NCI-H1092 (cell line): ENCODE measurements at places on chromosomes 4 and X.

GRCh38 chr4:108080747-108081146 is 88.0 kb downstream of the LEF1 start:
- no peak for DNase-seq

DNA sequence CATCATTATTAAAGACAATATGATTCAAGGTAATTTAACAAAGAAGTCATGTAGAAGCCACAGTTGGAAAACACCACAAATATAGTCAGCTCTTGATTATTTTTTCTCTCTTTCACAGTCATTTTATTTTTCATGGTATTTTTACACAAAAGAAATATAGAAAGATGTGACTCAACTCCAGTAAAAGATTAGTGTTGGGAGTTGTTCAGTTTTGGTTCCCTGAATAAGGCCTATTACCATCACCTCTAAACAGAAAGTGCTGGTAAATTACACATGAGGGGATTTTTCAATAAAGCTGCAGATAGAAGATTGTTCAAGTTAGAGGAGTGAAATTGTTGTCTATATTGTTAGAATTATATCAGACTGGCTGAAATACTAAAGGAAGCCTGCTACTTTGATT is 107.0 kb downstream of the DDIT4L start:
- DNase-seq: no peak

- no peak for DNase-seq
Measured at GRCh38 chr4:109156356-109156755, 146.1 kb downstream of the COL25A1 start.

DNA sequence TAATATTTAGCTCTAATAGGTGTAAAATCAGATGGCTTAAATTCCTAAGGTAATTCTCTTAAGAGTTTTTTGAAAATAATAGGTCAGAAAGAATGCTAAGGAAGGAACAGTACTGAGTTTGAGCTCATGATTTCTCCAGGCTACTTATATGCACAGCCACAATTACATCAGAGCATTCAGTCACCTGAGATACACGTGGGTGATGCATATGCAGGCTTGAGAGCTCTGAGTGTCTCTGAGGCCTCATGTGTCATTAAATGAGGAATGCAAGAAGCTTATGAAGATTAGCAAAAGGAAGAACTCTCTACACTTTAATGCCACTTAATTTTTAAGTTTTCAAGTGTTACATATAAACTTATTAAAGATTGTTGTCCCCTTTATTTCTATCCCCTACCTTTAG is 124.0 kb upstream of the STIM2 start:
- DNase-seq: no peak

DNA sequence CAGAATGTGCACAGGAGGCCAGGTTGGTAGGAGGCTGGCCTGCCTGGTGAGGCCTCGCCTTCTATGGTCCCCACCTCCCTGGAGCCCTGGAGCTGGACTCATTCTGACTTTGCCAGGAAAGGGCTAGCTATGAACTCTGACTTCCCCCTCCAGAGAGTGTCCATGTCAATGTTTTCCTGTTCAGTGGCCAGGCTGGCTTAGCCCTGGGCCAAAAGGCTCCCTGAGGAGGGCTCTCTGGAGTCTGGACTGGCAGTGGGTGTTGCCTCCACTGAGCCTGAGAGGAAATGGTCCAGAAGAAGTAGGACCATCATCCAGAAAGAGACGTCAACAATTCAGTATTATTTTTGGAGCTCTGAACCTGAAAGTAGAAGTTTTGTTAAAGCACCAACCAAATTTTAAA is 178.7 kb downstream of the CHIC2 start:
- DNase-seq: no peak

DNA sequence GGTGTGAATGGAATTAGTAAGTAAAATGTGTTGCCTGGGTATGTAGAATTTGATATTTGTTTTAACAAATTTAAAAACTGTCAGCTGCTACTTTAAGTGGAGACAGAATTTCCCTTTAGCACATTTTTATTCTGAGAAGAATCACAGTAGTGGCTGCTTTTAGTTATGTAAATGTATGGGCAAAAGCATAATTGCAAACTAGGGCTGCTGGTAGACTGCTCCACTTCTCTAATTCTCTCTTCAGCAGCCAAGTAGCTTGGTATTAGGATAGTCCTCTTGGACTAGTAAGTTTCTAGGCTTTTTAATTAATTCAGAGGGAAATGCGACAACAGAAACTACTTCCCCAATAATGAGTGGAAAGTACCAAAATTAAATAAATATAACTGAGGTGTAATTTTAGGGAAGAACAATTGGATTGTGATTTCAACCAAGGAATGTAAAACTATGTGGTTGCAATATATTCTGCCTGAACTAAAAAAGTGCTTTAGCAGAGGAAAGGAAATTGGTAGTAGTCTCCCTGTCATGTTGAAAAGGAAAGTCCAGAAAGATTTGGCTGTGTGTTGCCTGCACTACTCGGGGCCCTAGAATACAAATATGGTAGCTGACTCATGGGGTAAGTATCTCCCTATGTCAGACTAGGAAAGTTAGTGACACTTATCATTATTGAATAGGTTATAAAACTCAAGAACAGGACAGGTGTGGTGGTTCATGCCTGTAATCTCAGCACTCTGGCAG is 9.2 kb upstream of the EIF4E start:
- no peak for DNase-seq

- DNase-seq: no peak
Measured at GRCh38 chr4:113888006-113888405, 91.4 kb downstream of the ARSJ start.

DNA sequence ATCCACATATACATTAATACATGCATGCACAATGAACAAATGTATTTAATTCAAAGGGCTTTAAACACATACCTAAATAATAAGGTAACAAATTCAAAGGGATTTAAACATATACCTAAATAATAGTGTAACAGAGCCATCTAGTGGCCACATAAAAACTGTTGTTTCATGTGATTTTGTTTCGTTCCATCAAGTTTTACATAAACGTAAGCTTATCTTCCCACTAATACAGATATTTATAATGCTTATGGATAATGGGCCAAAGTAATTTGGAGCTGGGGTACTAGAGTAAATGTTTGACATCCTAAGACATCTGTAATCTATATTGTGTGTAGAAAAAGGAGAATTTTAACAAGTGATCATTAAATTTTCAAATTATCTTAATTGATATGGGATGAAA is 82.3 kb downstream of the PRSS12 start:
- no peak for DNase-seq

GRCh38 chr4:54066718-54067129 is 2.3 kb upstream of the CHIC2 start:
- DNase-seq: no peak

DNA sequence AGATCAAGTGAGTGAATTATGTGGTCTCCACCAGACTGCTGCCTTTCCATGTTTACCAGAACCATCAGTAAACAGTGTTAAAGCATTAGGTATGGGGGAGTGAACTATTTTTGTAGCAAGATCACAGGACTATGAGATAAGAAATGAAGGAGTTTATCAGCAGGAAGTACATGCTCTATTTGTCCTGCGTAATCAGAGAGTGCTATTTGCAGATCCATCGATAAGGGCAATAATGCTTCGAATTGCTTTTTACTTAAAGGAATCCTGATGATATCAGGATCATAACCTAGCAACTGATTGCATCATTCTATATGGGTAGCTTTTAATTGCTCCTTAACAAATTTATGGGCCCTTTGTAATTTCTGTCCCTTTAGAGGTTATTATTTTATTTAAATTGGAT is 57.1 kb downstream of the RBM46 start:
- DNase-seq: no peak

DNA sequence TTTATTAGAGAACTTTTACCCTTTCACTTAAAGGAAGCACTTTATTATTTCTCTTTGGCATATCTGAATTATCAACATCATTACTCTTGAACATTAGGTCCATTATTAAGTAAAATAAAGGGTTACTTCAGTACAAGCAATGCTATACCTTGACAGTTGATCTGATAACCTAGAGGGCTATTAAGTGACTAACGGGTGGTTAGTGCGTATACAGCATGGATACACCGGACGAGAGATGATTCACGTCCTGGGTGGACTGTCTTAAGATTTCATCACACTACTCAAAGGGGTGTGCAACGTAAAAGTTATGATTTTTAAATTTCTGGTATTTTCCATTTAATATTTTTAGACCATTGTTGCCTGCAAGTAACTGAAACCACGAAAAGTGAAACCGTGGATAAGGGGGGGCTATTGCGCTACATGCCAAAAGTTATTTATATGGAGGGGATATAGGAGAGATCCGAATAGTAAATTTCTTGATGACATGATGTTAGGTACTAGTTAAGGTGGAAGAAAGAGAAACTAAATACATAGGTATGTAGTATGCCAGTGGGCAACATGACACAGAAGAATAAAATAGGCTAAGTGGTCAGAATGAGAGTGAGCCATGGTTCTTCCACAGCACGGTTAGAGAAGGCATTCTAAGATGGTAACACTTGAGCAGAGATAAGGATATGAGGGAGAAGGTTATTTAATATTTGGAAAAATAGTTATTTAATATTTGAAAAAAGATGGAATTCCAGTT is 230.8 kb upstream of the ANKRD50 start:
- DNase-seq: no peak

DNA sequence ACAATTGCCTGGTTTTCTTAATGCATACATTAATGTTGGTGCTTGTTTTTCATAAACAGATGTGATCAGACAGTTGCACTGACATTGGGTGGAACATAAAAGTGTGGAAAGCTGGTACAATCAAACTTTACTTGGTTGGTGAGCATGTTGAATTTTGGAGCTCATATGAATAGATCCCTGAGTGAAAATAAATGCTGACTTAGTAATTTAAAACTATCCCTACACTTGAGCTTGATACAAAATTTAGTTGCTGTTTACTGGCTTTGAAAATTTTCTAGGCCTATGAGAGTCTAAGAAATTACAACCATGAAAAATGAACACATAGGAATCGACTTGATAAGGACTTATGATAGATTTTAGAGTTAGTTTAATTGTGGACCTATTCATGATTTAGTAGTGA is 551.8 kb upstream of the PABPC4L start:
- no peak for DNase-seq

DNA sequence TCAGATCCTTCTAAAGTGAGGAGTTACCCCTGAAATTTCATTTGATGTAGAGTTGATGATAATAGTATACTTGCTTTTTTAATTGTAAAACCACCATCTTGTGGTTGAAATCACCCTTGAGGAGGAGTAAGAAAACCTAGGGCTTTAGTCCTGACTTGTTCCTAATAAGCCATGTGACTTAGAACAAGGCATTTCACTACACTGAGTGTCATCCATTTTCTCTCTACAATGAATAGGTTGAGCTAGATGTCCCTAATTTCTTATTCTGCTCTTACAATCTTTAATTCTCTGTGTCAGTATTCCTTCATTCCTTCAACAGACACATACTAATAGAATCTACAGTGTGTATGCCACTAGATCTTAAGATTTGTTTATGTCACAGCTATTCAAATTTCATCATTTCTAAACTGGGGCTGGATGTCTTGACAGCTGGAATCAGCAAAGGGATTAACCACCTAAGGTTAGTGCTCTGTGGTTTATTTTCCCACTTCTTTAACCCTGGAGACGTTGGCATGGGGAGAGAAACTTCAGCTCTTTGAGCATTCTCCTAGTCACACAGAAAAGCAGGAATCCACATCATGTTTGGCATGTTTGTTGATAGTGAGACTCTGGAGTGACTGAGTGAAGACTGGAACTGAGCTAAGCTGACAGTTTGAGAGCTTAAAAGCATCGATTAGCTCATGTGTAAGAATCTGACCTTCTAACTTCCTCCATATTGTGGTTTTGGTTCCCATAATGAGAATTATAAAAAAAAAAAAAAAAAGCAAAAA is 246.3 kb downstream of the NDST4 start:
- no peak for DNase-seq

GRCh38 chr4:38728631-38729141 is 54.1 kb downstream of the TLR10 start:
- DNase-seq: no peak

- DNase-seq: no peak
Measured at GRCh38 chr4:118284169-118284568, 68.6 kb downstream of the PRSS12 start.

DNA sequence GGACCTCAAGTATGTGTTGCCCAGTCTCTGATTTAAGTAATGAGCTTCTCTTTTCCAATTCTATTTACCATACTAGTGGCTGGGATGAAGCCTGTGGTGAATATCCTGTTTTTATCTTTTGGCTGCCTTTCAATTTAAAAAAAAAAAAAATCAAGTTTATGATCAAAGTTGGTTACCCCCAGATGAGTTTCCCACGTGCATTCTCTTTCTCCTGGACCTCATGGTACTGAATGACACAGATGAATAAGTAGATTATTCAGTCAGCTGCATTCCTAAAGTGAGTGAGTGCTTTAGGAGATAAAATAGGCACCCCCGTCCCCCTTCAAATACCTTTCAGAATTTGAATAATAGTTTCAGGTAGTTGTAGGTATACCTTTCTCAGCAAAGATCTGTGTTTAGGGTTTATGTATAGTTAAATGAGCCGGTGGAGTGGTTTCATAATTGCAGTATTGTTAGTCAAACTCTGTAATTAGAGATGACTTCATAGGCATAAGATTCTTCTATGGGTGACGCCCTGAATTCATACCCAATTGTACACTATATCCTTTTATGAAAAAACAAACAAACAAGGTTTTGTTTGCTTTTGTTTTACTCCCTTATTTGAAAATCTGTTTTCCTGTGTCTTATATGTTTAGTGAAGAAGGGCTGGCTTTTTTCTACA is 41.9 kb downstream of the PLS3 start:
- DNase-seq: no peak

GRCh38 chr4:152937336-152938236 is 1.5 kb downstream of the FHDC1 start:
- DNase-seq: no peak

GRCh38 chr4:142043509-142043908 is 407.1 kb downstream of the IL15 start:
- DNase-seq: no peak

- DNase-seq: no peak
Measured at GRCh38 chr4:97477974-97478373, 665.3 kb downstream of the STPG2 start.

- no peak for DNase-seq
Measured at GRCh38 chrX:39519566-39520301, 578.0 kb downstream of the BCOR start.

GRCh38 chr4:148092316-148093014 is 349.7 kb downstream of the NR3C2 start:
- no peak for DNase-seq

GRCh38 chr4:159317203-159317602 is 214.3 kb downstream of the RAPGEF2 start:
- no peak for DNase-seq

- no peak for DNase-seq
Measured at GRCh38 chrX:39877905-39878304, 219.9 kb downstream of the BCOR start.

- no peak for DNase-seq
Measured at GRCh38 chr4:78496021-78496643, 55.4 kb upstream of the ANXA3 start.

GRCh38 chr4:89413518-89413917 is 105.9 kb upstream of the GPRIN3 start:
- no peak for DNase-seq

DNA sequence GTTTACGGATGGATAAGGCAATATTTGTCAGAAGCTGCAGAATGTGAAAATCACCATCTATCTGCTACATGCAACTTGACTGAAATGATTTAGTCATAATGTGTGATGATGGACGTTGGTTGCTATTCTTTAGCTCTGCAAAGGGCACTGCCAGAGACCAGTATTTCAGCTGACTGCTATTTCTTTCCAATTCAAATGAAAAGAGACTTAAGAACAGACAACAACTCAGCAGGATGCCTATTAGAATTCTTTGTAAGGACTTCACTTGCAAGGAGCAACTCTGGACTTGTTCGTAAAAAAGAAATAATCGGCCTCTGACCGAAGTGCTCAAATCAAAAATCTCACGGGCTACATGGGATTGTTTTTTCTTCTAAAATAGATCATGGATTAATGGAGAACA is 262.7 kb downstream of the DHX15 start:
- no peak for DNase-seq

GRCh38 chr4:101972791-101973190 is 182.3 kb downstream of the BANK1 start:
- DNase-seq: no peak
